Spleen (tissue), 13 donors: ENCODE measurements at places on chromosomes 12 and 14. TPM values are rescaled to one million over a fixed set of nuclear protein-coding genes. Genes with fewer than 3 reads are reported as not detected.

- DNase-seq = no peak
Observed at GRCh38 chr12:119692410-119692809, 24.5 kb downstream of the PRKAB1 start.

DNA sequence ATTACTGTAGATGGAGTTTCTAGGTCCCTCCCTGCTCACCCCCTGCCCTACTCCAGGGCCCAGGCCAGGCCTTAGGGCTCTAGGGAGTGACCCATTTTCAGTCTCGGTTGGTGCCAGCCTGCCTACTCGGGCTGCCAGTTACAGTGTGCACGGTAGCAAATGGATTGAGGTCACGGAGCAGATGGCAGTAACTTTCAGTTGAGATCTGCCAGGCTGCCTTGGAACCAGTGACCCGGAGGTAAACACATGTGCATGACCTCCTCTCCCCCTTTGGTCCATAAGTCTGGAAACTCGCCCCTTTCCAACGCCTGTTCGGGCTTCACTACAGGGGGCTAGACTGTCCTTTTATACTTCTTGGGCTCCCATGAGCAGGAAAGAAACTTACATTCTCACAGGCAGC is 139.7 kb upstream of the TBX3 start:
- no peak for DNase-seq

DNA sequence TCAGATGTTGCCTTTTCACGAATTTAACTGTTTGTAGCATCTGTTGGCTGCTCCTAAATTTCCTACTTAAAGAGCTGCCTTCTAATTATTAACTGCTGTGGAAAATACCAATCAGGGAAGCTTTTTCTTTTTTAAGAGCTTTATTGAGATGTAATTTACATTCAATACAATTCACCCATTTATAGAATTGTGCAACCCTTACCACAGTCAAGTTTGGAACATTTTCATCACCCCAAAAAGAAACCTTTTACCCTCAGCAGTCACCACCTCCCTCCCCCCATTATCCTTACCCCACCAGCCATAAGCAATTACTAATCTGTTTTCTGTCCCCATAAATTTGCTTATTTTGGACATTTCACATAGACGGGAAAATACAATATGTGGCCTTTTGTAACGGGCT is 1.4 kb downstream of the PCNX4 start:
- DNase-seq = no peak

- DNase-seq = no peak
Observed at GRCh38 chr12:116529048-116529447, 30.1 kb upstream of the MAP1LC3B2 start.

DNA sequence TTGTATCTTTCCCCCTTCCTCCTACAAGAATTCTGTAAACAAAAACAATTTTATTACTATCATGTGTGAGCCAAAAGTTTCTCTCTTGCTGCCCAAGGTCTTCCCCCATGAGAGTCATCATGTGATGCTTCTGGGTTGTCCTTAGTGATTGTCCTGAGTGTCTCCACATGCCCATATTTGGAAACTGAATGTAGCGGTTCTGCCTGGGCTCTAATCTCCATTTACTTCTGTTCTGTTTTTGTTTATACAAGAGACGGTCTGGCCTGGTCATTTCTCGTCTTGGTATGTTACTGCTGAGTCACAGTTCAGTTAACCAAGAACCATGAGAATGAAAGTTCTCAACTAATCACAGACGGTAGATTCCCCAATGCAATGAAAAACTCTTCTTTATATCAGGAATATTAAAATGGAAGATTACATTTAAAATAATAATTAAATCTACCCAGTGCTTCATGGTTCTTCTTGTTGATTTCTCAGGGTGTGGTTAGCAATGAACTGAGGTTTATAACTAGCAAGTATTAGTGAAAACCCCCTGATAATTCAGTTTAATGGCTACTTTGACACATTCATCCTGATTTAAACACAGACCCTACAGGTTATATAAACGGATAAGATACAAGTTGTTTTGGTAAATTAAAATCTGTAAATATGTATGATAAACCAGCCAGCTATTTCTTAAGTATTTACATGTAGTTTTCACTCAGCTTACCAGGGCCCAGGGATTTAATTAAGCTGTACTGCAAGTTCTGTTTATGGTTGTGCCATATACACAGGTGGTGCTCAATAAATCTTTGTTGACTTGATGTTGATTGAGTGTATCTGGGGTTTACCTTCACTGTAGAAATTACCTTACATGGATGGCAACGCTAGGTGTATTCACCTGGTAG is 81.1 kb downstream of the PELI2 start:
- no peak for DNase-seq

DNA sequence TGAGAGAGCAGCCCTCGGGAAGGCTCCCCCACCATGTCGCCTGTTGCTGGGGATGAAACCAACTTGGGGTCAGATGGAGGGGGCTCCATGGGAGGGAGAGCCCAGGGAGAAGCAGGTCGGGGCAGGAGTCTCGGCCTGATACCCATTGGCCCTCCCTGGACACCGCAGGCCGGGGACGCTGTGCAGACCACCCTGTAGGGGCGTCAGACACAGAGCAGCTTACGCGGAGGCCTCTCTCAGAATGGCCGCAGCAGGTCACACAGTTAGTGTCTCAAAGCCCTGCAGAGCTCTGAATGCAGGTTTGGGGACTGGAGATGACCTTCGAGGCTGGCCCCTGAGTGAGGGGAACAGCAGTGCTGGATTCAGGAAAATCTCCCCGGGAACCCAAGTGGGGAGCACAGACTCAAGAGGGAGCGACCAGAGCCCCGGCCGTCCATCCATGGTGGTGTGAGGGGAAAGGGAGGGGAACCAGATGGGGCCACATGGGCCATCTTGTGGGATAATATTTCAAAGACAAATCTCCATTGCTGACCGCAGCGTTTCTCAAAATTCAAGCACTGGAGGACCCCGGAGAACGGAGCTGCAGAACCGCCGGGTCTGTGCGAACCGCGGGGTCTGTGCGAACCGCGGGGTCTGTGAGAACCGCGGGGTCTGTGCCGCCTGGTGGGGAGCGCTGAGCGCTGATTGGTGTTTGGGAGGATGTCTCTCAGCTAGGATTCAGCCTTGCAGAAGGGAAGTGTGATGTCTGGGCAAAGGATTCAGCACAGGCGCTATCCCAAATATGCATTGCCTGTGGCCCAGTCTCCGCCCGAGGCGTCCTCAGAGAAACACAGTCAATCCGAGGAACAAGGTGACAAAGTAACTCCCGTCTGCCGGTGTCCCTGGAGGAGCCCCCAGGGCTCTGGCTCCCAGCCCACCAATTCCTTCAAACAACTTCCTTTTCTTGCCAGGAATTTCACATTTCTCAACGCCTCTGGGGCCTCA is 324.4 kb upstream of the RTL1 start:
- no peak for DNase-seq

DNA sequence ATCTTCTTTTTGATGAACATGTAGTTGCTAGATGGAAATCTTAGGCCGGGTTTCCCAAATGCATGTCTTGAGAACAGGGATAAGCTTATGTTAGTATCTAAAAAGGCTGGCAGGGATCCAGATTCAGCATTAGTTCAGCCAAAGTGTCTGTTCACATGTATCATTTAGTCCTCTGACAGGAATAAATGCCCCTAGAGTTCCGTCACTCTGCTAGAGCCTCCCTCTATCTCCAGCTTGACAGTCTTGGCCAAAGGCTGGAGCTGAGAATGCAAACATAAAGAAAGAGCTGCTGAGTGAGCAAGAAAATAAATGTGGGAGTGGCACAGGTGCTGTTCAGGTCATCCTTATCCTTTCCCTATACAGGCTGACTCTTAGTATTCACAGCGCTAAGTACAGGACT is 13.8 kb upstream of the NELL2 start:
- no peak for DNase-seq

GRCh38 chr12:89389755-89390661 is 37.7 kb upstream of the DUSP6 start:
- DNase-seq = no peak

GRCh38 chr12:92107621-92108131 is 38.0 kb downstream of the BTG1 start:
- no peak for DNase-seq

GRCh38 chr14:48096897-48097296 is 421.5 kb upstream of the MDGA2 start:
- no peak for DNase-seq

DNA sequence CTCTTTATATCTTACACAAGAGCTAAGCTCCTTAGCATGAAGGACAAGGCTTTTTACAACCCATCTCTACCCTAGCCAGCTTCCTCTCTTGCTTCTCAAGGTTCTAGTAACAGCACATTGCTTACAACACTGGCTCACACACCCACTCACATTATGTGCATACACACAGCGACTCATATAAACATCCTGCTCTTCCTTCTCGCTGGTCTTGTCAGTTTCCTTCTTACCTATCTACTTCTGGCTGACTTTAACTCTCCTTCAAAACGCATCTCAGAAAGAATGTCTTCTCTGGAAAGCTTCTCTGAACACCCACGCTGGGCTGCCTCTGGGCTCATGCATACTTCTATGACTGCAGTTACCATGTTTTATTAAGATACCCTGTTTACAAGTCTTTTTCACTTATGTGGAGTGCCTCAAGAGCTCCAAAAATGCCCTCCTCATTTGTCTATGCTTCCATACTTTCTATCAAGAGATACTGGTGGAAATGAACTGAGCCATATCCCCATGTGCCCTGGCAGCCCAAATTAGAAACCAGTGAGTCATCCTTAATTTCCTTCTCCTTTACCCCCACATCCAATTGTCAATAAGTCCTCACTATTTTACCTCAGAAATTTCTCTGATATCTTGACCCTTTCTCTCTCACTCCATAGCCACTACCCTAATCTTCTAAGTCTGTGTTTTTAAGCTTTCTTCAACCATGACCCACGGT is 126.9 kb upstream of the KRAS start:
- DNase-seq = no peak

GRCh38 chr12:52513736-52514135 is 6.5 kb downstream of the KRT5 start:
- no peak for DNase-seq

DNA sequence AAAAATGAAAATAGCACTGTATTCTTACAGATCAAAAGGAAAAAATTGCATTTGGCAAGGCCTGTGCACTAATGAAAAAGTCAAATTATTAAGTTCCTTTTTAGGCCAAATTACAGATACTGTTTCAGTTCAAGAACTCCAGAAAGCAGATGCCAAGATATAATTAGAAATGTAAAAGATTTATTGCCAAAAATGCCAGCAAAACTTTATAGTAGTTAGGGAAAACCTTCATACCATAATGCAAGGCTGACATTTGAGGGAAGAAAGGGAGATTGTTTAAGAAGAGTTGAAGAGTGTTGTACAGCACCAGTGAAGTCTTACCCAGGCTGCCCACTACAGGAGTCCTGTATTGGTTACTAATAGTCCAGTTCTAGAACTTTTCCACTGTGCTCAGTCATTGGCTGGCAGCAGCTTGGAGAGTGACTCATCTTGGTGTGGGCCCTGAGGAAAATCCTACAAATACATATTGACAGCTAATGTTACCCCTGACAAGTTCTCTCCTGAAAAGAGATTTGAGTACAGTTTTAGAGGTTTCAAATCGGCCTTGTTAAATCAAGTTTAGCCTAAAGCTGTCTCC is 600.4 kb downstream of the C12orf50 start:
- no peak for DNase-seq

- no peak for DNase-seq
Observed at GRCh38 chr12:124713436-124714082, 146.1 kb upstream of the NCOR2 start.

DNA sequence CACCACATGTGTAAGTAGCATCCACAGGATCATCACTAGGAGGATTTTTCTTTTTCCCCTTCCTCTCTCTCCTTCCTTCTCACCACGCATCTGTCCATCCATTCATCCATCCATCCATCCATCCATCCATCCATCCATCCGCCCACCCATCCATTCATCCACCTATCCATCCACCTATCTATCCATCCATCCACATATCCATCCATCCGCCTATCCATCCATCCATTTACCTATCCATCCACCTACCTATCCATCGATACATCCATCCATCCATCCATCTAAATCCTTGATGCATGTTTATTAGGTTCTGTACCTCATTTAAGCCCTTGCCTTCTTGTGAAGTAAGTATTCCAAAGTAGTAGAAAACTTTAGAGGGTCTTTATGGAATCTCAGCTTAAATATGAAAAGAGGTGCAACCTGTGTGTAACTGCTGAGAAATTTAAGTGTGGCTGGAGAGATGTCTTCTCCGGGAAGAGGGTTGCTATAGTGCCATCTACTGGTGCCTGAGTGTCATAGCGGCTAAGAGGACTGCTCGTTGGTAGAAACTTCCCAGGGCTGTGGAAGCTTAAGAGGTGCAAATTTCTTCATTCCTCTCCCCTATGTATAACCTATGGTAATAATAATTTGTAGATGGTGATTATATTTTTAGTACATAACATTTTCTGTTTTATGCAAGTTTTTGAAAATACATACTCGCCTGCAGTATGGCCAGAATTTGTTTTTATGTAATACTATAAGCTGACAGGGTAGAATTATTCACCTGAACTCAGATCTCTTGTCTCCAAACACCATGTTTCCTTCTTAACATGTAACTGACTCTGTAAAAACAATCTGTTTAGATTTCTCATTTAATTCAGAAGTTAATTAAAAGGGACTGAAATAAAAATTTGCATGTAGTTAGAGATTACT is 46.0 kb downstream of the MYO1H start:
- no peak for DNase-seq

DNA sequence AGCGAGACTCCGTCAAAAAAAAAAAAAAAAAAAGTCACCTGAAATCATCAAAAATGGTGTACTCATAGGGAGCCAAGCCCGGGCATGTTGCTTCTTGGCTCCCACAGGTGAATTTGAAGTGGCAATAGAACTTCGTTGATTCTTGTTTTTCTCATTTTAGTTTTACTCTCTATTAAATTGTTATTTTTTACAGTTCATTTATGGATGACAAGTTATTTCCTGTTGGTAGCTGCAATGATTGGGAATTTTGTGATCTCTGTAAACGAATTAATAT is 1.3 kb downstream of the TM7SF3 start:
- DNase-seq = no peak

DNA sequence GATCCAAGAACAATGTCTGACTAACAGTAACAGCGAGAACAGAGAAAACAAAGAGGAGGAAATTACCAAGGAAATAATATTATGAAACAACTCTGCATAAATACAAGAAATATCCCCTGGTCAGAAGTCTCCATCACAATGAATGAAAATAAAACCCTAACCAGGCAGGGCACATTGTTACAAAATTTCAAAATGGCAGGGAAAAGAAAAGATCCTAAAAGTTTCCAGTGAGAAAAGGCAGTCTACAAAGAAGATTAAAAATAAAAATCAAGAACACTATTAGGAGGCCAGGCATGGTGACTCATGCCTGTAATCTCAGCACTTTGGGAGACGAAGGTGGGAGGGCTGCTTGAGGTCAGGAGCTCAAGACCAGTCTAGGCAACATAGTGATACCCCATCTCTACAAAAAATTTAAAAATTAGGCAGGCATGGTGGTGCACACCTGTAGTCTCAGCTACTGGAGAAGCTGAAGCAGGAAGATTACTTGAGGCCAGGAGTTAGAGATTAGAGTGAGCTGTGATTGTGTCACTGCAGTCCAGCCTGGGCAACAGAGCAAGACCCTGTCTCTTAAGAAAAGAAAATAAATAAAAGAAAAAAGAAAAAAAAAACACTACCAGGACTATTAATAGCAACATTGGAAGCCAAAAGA is 47.8 kb downstream of the FERMT2 start:
- DNase-seq = no peak

GRCh38 chr14:32941668-32942065 is 3.0 kb downstream of the NPAS3 start:
- DNase-seq = no peak

RCOR1 gene
- 17.0 TPM for total RNA-seq

LRRC10 gene
- not detected for total RNA-seq

SFSWAP gene
- 59.0 TPM for total RNA-seq

GPR162 gene
- 7.1 TPM for total RNA-seq

OTOGL gene
- total RNA-seq = 0.43 TPM

EGLN3 gene
- 12.8 TPM for total RNA-seq

TMEM119 gene
- total RNA-seq = 21.9 TPM

PXN gene
- total RNA-seq = 129 TPM

CIROP gene
- not detected for total RNA-seq

SRGAP1 gene
- 14.4 TPM for total RNA-seq

BDKRB2 gene
- 0.13 TPM for total RNA-seq
